ENCODE measurements at places on chromosomes 1 and 21.

- DNase-seq = no peak
Observed at GRCh38 chr1:85898861-85899260, 190.6 kb upstream of the ZNHIT6 start.

DNA sequence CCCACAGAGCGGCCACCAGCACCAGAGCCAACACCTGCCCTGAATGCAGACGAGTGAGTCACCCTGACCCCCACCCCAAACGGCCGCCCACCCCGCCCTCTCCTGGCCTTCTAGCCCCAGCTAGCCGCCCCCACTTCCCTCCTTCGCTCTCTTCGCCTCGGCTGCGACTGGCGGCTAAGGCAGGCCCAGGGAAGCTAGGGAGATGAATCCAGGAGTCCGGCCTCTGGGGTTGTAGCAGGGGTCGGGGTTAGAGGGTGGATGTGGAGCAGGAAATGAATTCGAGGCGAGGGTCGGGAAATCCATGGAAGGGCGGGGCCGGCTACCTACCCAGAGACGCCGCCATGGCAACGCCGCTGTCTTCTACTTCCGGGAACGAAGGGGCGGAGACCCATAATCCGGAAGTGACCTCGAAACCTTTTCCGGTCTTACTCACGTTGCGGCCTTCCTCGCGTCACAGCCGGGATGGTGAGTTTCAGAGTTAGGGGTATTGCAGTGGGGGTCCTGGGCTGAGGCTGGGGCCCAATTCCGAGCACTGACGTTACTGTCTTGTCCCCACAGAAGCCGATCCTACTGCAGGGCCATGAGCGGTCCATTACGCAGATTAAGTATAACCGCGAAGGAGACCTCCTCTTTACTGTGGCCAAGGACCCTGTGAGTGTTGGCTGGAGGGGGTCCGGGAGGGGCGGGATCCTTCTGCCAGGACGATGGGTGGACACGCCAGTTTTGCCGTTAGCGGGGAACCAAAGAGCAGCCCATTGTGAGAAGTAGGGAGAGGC, at the start of the genes EIF3I and TMEM234:
EIF3I (plus strand) TSS at position 428 of the 776 bp plus-strand sequence; CDS start at position 463, 35 bp downstream.
TMEM234 (minus strand) TSS at position 374 of the 776 bp plus-strand sequence; CDS start at position 343, 31 bp downstream.
- DNase-seq = peak; percentile 93

- no peak for DNase-seq
Observed at GRCh38 chr21:20108976-20109540, 889.2 kb upstream of the NCAM2 start.

DNA sequence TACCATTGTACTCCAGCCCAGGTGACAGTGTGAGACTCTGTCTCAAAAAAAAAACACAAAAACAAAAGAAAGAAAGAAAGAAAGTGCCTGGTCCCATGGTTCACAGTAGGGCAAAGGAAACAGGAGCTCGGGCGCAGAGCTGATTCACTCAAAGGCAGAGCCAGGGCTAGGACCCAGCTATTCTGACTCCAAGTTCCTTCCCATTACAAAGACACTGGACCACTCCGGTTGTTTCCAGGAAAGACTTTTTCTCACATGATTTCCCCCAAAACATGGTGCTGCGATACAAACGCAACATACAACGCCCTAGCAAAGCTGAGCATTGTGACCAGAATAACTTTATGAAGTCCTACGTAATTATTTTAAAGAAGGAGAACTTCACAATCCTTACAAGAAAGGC, 10.7 kb downstream of the ABCG1 start:
- no peak for DNase-seq

DNA sequence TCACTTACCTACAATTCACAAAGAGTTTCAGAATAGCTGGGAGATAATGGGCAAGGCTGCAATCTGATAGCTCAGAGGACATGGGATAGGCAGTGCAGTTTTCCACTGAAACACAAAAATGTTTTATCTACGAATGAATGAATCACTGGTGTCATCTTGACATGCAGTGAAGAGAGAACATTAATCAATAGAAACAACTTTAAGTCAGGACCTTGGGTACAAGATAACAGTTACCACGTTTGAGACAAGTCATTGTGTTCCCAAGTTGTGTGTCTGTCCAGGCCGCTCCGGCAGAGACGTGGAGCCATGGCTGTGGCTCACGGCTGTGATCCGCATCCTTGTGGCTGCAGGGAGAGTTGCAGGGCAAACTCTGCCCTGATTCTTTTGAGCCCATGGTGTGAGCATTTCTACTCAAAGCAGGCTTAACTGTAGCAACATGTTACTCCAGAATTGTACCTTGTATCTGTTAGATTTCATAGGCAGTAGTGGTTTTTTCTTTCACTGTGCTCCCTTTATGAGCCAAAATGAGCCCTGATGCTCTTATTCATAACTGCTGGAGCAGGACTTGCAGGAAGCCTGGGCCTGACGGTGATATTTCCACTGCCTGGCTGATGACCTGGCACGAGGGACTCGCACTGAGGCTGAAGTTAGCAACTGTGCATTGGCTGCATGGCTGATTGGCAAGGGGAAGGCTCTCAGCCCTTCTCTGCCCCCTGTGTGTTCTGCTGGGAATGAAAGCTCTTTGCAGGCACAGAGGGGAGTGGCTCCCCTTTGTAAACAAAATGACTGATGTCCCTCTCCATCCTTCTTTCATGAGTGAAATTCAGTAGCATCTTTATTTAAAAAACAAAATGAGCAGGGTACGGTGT, 465.2 kb downstream of the AJAP1 start:
- DNase-seq = no peak

DNA sequence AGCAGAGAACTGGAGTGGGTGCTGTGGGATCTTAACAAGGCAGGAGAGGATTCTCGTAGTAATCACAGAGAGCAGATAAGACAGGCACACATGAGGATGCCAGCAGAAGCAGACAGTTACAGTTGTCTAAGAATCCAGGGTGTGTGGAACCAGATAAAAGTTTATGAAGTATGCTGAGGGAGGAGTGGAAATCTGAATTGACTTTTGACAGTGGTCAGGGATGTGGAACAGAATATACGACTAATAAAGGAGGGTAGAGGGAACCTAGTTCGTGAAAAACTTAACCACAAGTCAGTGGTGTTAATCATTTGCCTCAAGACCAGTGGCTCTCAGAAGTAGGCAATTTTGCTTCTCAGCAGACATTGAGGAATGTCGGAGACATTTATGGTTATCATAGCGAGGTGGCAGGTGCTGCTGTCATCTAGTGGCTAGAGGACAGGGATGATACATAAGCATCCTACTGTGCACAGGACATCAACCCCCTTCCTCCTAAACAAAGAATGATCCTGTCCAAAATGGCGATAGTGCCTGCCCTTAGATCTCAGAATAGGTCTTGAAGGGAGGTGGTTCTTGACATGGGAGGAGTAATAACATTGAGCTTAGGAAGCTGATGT, 3.0 kb downstream of the LRRC8D start:
- no peak for DNase-seq

GRCh38 chr1:221699577-221699976, 42.3 kb downstream of the DUSP10 start:
- DNase-seq = no peak

DNA sequence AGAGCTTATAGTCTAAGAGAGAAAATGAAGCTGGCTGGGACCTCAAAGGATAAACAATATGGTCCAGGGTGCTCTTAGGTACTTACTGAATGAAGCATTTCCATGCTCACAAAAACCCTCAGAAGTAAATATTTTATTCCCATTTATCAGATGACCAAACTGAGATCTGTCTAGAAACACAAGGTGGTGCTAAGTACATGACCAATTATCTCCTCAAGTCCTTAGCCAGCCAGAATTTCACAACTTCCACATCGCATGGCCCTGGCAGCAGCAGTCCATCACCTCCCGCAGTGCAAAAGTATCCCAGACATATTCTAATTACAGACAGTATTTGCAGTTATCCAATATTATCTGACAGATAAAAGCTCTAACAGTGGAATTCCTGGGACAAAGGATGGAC, 321.7 kb upstream of the PROX1 start:
- no peak for DNase-seq

- DNase-seq = peak; percentile 48
Observed at GRCh38 chr1:178954325-178954690, 71.4 kb upstream of the FAM20B start.

GRCh38 chr1:194813096-194813495, 1626.7 kb upstream of the B3GALT2 start:
- DNase-seq = no peak

- peak; percentile 72 for DNase-seq
Observed at GRCh38 chr1:161747801-161748200, 1.8 kb upstream of the DUSP12 start.

DNA sequence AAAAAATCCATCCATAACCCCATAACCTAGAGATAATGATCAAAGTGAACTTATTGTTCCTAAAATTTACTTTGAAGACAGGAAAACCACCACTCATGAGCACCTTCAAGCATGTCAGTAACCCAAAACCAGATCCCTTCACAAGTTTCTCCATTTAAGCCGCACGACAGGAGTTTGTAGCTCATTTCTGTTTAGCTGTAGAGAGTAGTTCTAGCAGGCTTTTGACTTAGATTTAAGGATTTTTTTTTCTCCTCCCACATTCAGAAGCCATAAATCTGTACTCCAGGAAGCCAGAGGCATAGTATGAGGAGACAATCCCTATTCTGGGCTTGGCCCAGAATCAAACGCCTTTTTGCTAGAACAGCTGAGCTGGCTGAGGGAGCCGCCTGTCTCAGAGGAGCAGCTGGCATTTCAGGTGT, 25.6 kb downstream of the TOMM20 start:
- DNase-seq = no peak

GRCh38 chr1:21829294-21829693, 17.2 kb downstream of the LDLRAD2 start:
- DNase-seq = no peak

GRCh38 chr1:181656491-181656890, 173.2 kb downstream of the CACNA1E start:
- no peak for DNase-seq

- no peak for DNase-seq
Observed at GRCh38 chr1:36024847-36025246, 59.0 kb upstream of the TEKT2 start.

DNA sequence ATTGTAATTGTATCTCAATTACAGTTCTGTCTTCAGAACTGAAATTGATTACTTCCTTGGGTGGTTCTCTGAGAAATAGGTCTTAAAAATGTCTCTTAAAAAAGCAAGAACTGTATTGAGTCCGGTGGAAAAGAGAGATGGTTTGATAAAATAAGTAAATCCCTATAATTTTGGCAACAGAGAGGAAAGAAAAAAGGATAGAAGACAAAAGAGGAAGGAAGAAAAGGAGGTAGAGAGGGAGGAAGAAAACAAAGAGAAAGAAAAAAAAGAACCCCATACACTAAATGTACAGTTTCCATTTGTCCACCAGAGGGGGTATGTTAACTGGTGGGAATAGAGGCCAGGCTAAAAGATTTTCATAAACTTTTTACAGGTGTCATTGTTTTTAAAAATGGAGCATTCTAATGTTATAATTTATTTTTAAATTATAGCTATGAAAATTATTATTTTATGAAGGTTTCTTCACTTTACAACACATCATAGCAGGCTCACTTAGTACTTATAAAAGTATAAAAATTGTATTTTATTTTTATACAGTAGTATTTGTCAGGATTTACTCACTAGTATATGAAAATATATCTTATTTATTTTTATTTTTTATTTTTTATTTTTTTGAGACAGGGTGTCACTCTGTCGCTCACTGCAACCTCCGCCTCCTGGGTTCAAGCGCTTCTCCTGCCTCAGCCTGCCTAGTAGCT, 2.1 kb upstream of the UBE2T start:
- peak; percentile 53 for DNase-seq

DNA sequence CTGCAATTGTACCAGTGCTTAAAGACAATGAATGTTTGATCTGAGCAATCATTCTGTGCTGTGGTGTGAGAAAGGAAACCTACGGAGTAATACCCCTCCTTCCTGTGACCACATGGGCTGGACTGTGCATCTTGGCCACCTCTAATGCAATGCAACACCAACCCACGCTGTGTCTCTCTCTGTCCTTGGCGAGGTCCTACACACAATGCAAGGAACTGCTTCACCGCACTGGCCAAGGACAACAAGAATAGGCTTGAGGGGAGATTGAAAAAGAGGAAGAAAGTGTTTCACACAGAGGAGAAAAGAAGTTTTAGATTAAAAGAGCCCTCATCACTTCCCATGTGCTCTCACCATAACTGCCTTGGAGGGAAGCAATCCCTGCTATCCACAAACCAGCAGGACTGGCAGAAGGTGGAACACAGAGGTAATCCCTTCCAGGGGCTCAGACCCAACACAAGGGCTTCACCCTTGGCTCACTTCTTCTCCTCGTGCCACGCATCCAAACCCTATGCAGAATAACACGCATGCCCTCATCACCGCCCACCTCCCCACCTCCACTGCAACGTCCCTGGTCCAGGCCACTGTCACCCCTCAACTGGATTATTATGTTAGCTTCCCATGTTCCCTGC, 112.5 kb upstream of the ERG start:
- peak; percentile 49 for DNase-seq

DNA sequence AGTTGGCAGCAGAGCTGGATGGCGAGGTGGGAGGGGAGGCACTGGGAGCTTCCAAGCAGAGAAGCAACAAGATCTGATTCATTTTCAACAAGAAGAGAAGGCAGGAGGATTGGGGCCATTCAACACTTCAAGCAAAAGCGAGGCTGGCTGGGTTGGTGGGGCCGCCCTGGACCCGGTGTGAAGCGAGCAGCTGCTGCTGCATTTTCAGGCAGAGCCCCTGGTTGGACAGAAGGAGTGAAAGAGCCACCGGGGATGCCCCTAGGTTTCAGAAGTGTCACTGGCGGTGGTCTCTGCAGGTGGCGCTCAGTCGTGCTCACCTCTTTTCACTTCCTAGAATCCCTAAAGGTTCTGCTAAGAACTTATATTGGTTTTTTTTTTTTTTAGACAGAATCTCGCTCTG, 18.0 kb downstream of the SLC2A7 start:
- no peak for DNase-seq

- DNase-seq = peak; percentile 47
Observed at GRCh38 chr1:206114692-206115640, 2.2 kb downstream of the AVPR1B start.

DNA sequence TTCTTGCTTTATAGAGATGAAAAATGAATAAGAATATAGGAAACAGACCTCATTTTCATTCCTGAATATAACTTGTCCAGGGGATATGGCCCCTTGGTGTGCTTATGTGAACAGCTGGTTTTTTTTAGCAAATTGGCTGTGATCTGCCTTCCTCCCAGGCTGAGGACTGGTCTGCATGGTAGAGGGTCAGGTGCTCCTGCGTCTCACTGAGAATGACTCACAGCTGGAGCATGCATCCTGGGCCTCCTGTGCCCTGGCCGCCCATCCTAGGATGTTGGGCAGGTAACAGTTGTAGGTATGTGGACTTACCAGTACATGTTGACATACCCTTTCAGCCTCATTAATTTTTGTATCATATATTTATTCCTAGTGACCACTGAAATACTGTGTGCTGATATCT, 29.8 kb downstream of the AGT start:
- no peak for DNase-seq

DNA sequence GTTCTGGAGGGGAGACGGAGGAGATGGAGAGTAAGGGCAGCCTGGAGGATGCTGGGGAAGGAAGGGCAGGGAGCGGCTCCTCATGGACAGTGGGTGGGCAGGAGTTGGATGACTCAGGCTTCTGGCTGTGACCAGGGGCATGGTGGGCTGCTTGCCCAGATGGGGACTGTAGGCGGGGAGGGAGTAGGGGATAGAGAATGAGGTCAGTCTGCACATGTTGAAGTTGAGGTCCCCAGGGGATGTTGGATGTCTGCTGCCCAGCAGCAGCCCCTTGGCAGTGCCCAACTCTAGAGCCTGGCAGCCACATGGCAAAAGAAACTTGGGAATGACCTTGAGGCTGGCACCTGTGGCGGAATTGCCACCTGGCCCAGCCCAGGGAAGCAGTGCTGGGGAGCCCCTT, 6.4 kb downstream of the SELENON start:
- peak; percentile 12 for DNase-seq

GRCh38 chr1:43272161-43272560, 2.4 kb downstream of the TMEM125 start:
- DNase-seq = no peak

Data from inflammatory macrophage (primary cell).